Right ventricle myocardium superior (tissue), 1 donor: ENCODE measurements at places on chromosomes 2 and 18. TPM values are rescaled to one million over a fixed set of nuclear protein-coding genes. Genes with fewer than 3 reads are reported as not detected.
A peak's percentile ranks its signal among the peaks of the same experiment; 100 is the strongest.

The HS6ST1 gene
- total RNA-seq, result 35.1 TPM

The HJURP gene
- total RNA-seq, result 0.40 TPM

The GPATCH11 gene
- 4.5 TPM for total RNA-seq

- no peak for DNase-seq
Measured at GRCh38 chr2:66596256-66596655, 161.3 kb downstream of the MEIS1 start.

GRCh38 chr2:6794448-6794847 is 71.3 kb downstream of the CMPK2 start:
- no peak for DNase-seq

The SRSF7 gene
- total RNA-seq, result 45.9 TPM

DNA sequence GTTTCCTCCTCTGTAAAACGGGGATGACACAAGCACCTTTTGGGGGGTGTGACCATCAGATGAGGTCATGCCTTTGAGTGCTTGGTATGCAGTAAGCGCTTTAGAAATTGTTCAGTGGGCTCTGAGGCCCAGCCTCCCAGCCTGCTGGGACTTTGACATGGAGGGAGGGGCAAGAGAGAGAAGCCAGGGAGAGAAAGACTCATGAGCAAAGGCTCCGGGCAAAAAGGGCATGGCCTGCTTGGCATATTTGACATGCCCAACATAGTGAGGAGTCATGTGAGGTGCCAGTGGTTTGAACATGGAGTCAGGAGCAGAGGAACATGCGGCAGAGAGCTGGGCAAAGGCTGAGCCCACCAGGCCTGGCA is 14.0 kb downstream of the TNS1 start:
- DNase-seq, result peak; percentile 49
